Stimulated activated CD4-positive, alpha-beta T cell treated with anti-CD3 and anti-CD28 coated beads, Interleukin-2, amount 100 ng/mL, for 4 hours (primary cell): ENCODE measurements at places on chromosomes 4 and X.

DNA sequence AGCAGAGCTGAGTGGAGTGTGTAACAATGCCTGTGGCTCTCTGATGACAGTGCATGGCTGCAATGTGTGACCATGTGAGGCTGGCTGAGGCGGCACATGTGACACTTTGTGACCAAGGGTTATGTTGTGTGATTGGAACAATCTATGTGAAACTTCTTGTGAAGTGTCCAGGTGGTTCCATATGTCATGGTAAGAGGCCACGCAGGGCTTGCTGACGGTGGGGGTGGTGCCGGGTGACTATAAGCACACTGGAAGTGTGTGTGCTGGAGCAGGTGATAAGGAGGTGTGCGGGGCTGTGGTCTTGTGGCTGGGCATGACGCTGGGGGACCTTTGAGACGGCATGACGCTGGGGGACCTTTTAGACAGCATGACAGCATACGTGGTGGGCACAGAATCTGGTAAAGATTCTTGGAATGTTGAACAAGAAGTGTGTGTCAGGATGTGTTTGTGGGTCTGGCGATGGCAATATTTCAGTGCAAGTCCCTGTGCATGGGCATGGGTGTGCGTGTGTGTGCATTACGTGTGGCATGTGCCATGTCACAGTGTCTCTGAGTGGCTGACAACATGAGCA is 7.4 kb upstream of the HDAC6 start:
- DNase-seq, result no peak

GRCh38 chr4:98744372-98745150 is 86.2 kb upstream of the TSPAN5 start:
- DNase-seq, result no peak

- DNase-seq, result no peak
Measured at GRCh38 chr4:120731561-120731960, 191.0 kb downstream of the PRDM5 start.

DNA sequence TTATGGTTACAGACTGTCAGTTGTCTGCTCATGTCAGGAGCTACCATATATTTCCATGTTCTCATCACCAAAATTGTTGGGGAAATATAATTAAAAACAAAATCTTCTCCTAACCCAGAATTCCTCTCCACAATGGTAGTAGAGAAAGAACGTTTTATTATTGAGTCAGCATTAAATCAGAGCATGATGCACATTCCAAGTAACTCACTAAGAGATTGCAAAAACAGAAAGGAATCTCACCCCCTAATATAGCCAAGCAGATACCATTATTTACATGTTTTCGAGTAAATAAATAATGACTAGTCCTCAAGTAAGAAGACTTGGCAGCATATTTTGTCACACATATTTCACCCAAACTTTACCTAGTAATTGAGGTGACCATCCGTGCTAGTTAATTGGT is 36.2 kb upstream of the ARHGEF6 start:
- DNase-seq, result no peak

GRCh38 chrX:88584283-88584682 is 162.7 kb upstream of the CPXCR1 start:
- no peak for DNase-seq

DNA sequence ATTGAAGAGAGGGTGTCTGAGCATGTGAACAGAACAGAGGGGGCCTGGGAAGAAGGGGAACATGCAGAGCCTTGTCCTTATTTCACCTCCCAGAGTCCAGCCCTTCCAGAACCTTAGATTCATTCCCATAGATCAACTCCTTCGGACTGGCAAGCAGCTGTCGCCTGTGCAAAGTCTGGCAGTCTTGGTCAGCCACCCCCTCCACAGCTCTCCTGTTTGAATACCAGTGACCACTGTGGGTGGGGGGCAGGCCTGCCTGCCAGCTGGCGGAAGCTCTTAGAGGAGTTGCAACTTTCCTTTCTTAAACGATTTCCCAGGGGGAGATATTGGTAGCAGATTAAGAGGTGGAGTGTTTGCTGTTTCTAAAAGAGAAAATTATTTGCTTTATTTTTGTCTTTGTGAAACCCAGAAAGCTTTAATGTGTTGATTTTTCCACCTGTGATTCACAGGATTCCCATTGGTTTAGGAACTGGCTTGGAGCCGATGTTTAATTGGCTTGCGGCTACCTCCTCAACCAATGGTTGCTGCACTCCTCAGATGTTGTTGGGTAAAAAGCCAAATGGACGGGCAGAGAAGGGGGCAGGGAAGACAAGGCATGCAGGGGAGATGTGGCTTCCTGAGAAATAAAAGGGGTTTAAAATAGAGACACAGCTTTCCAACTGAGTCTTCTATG is 62.2 kb upstream of the PRPS1 start:
- no peak for DNase-seq

GRCh38 chrX:136130931-136131833 is 16.2 kb upstream of the FHL1 start:
- no peak for DNase-seq

- DNase-seq, result no peak
Measured at GRCh38 chr4:26558166-26558895, 25.6 kb upstream of the TBC1D19 start.

DNA sequence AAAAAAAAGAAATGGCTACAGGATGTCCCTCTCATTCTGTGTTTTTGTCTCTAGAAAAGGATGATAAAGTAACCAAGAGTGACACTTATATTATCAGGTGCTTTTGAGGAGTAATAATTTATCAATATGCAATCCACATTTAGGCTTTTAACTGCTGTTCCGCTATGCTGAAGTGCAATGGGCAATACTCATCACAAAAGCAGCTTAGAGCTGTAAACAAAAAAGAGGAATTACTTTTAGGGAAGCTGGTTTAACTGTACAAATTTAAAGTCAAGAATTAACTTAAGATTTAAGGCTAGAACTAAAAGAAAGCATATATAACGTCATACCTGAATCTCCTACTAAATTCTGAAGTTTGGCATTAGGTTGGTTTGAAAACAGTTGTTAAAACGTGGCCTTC is 93.5 kb upstream of the DDX3X start:
- no peak for DNase-seq

DNA sequence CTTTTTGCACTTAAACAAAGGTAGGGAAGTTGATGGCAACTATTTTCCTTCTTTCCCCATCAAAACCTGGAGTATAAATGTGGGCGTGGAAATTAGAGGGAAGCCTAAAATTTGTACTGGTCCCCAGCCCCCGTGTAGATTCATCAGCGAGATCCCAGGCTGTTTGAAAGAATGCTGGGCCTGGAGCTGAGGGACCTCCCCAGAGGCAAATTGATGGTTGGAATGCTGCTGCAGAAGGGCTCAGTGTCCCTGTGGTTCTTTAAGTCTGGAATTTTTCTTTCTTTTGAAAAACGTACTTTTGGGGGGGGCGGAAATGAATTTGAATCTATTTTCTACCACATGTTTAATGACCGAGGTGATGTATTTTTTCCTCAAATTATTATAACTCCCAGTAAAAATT is 197.2 kb downstream of the CBR4 start:
- DNase-seq, result no peak

- no peak for DNase-seq
Measured at GRCh38 chrX:48972220-48973164, 848 bp upstream of the KCND1 start.

DNA sequence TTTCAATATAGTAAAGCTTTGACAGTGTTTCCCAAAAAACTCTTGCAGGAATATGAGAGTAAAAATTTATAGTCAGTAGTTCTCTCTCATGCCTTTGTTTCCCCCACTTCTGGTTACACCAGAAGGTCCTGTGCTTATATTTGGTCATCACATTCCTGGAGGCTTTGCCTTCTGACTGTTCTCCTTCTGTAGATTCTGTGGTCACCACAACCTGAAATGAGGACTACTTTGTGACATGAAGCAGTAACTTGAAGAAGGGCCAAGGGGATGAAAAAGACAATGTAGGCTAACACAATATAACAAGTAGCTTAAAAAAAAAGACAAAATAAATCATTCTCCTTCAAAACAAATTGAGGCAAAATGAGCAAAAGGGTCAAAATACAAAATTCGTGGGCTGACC is 366.2 kb upstream of the NR3C2 start:
- no peak for DNase-seq

DNA sequence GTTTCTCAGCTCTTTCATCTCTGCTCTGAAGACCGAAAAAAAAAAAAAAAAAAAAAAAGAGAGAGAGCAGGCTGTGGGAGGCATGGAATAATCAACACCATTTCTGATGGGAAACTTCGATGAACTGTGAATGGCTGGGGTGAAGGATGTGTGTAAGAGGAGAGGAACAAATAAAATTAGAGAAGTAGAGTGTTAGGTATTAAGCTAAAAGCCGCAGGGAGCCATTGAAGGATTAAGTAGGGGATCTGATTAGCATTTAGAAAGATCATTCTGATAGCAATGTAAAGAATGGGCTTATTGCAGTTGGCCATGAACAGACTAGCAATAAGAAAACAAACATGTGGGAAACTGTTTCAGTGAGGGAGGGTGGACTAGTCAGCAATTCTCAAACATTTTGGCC is 33.6 kb upstream of the JADE1 start:
- no peak for DNase-seq

GRCh38 chrX:129634541-129634940 is 20.2 kb downstream of the APLN start:
- DNase-seq, result no peak

DNA sequence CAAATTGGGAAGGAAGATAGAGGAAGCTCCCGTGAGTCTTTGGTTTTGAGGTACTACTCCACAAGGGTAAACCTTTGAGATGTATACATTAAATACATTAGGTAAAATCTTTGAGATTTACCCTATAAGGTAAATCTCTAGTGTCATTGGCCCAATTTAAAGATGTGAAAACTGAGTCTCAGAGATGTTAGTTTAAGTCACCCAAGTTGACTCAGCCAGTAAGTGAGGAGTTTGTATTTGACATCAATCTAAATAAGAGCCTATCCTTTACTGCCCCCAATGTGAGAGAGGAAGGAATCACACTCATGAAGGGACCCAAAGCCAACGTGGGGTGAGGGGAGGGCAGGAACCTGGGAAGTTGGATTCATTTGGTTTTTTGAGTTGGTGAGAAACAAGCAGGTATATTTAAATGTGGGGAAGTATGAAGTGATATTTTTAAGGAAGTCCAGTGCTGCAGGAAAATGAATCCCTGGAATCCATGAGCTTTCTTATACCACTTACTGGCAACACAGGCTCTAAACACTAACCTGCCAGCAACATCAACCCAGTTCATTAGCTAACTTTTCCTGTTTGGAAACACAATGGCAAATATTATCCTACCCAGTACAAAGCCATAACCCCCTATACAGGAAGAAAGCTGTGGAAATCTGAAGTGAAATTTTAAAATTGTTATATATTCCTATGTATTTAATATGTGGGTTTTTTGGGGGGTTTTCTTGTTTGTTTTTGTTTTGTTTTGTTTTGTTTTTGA is 55.3 kb downstream of the PALLD start:
- no peak for DNase-seq

DNA sequence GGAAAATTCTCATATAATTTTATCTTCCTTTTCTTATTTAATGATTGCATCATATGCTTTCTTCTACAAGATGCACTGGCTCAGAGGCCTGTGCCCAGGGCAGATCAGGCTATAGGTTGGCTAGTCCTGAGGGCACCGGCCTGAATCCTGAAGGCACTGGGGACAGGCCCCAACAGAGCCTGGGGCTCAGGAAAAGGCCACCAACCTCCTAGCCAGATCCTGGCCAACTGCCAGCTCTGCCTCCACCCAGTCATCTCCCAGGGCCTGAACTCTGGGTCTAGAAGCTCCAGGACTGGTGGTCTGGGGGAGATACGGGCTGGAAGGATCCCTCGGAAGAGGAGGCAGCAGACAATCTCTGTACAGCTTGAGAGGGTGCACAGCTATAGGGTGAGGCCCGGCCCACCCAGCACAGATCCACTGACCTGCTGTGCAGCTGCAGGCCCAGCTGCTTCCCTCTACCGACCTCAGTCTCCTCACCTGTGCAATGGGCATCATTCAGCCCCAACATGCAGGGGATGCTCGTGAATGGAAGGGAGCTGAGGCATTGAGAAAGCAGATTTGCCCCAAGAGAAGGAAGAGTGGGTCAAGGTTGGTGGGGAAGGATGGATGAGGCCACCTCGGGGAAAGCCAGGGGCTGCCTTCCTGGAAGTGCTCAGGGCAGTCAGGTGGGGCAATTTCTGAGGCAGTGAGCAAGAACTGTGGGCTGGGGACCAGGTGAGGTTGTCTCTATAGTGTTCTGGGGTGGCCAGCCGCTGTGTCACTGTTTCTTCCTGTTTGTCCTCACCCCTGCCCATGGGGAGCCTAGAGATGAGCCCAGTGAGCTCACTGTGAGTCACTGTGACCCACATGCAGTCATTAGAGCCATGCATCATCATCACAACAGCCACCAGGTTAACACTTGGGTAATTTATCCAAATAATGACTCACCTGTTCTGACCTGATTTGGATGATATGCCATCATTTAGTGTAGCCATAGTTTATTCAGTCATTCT is 22.4 kb upstream of the XAGE2 start:
- no peak for DNase-seq

GRCh38 chrX:78048052-78048451 is 56.0 kb upstream of the PGK1 start:
- no peak for DNase-seq

DNA sequence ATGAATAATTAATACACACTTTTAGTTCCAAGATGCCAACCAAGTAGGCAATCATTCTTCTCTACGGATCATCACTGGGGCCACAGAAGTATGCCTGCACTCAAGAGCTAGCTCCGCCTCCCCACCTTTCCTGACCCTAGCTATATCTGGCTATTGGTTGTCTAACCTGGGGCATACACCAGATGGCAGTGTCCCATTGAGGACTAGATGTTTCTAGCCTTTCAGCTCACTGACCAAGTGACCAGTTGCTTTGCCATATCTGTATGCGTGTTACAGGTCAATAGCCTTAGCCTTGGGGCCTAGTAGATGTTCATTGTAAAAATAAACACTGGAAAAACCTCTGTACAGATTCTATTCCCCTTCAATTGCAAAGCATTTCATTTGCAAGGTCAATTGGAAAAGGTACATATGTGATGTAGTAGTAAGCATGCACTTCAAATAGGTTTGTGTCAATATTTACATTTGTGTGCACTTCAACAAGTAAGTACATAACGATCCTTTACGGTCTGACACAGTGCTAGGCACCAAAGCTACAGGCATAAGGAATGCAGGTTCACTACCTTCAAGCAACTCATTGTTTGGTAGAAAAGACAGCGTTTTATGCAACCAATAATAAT is 521.7 kb downstream of the PPARGC1A start:
- no peak for DNase-seq

DNA sequence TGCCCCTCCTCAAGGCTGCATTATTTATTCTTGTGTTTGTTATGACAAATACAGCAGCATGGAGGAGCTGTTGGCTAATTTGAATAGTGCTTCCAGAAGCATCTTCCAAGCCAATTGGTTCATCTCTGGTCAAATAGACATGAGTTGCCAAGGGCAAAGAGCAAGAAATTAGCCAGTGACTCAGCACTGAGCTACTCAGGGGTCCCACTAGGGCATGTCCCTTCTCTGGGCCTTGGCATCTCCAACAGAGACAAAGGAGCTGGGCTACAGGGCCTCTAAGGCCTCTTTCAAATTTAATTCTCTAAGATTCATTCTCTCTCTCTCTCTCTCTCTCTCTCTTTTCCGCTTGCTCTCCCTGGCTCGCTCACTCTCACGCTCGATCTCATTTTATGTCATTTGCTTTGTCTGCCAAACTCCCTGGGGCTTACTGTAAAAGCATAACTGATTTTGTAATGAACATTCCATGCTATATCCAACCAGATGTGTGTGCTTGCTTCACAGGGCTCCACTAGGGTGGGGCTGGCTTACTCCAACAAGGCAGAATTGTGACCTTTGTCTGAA is 86.7 kb upstream of the MAGEA4 start:
- no peak for DNase-seq

- DNase-seq, result no peak
Measured at GRCh38 chrX:41148553-41148952, 63.3 kb downstream of the USP9X start.
